Activated naive CD4-positive, alpha-beta T cell treated with anti-CD3 and anti-CD28 coated beads, Interleukin-2, amount 50 U/mL, for 16 hours (primary cell): ENCODE measurements at places on chromosomes 7 and 10.

GRCh38 chr7:108132551-108133265, 2.5 kb upstream of the LAMB4 start:
- no peak for DNase-seq

DNA sequence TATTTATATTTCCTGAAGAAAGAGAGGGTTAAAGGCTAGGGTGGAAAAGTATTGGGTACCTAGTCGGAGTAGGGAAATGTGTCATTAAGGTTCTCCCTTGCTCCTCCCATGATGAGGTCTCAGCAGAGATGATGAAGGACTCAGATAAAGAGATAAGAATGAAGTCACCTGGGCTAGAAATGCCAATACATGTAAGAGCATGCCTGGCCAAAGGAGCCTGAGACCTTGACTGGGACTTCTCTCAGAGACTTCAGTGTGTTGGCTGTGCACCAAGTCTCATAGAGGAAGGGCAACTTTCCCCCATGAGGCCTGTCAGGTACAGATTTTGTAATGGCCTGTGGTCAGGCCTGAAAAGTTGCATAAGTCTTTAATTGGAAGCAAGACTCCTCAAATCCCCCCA, 361.0 kb upstream of the CDC14C start:
- DNase-seq, result no peak

DNA sequence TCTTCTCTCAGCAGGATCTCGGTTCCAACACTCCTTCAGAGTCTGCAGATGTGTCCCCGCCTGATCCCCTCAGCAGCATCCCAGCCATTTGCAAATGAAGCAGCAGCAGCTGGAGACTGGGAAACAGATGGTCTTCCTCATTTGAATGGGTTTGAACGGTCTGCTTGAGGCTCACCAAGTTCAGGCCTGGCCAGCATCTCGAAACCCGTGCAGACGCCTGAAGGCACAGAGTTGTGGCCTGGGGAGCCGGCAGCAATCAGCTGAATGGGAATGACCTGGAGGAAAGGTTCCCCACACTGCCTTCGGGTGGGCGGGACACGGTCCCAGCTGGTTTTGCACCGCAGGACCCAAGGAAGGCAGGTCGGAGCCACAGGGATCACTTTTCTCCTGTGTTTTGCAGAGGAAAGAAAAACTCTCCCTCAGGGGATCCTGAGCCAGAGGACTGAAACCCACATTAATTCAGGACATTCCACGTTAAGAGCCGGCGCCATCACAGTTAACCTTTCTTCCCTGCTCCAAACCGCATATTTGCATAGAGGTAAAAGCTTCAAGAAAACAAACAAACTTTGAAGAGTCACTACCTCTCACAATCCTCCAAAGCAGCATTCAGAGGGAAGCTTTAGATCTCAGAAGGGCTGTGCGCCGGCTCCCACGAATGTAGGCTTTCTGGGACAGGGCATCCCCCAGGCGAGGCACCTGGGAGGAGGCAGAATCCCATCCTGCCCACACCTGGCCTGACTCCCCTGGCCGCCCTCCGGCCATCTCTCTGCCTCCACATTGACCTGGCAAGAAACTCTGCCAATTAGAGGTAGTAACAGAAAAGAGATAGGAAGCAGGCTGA, 17.7 kb downstream of the FGFR2 start:
- no peak for DNase-seq

- peak; percentile 1 for DNase-seq
Observed at GRCh38 chr7:27178366-27178765, 4.2 kb upstream of the HOXA10 start.

GRCh38 chr7:105084581-105084980, 70.6 kb downstream of the KMT2E start:
- no peak for DNase-seq

DNA sequence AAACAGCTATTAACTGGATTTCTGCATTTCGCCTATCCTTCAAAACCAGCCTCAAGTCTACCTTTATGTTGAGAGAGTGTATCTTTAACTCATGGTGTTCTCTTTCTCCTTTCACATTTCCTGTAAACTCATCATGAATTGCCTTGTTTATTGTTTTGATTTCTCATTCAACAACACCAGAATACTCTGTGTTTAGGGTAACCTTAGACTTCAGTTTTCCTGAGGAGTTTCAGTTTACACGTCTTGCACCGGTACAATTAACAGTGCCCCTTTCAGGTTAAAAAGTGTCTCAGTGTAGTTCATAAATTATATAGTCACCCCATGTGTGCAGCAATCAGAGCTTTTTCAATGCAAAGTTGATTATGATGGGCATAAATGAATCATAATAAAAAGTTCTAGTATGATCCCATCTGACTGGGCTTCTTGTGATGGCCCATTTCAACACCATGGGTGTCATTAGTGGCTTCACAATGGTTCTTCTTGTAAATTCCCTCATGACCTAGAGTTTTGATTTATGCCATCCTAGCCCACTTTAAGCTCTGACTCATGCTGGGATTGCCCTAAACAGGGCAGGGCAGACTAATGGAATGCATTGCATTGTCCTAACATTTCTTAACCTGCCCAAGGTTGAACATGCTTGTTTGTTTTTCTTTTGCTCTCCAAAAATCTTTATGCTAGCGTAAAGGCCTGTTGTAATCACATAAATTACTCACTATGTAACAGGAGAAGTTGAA, 22.0 kb downstream of the ITGB8 start:
- no peak for DNase-seq

- no peak for DNase-seq
Observed at GRCh38 chr10:16987206-16987621, 142.4 kb downstream of the CUBN start.

DNA sequence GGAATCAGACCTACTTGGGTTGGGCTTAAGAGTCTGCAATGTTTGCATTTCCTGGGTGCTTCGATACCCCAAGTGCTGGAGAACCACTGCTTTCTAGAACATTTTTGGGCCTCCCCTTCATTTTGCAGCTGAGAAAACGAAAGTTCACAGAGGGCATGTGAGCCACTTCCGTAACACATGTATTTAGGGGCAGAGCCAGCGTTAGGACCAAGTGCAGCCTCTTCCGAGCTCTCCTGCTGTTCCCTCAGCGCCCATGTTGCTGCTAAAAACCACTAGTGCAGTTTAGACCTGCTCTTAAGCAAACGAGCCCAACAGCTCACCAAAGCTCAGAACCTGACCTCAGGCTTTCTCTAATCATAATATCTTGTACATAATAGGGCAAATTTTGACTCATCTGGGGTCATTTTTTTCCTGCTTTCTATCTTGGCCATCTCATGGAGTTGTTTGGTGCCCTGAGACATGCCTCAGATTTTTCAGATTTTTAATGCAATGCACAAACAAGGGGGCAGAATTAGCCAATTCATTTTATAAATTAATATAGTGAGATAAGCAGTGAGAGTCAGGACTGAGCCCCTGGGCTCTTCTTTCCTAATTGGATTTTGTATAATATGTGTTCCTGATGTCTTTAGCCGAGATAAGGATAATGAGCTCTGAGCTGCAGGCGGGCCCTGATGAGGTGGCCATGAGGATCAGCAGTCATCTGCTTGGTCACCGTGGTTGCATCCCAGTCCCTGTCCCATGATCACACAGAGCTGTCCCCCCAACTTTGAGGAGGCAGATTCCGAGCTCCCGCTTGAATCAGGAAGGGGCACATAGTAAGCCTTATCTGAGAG, 12.9 kb downstream of the BAG3 start:
- DNase-seq, result no peak

DNA sequence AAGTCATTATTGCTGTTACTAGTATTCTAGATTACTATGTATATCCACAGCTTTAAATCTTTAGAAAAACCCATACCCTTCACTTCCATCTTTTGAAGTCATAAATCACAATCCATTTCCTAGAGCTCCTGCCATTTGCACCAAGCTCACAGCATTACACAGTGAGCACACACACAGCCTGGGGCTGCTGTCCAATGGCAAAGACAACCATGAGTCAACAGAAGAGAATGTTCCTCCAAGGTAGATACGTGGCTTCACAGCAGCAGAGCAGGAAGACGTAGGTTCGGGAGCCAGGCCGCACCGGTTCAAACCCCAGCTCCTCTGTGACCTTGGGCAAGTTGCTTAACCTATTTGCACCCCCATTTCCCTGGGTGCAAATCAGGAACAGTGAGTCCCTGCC, 234.6 kb downstream of the DIP2C start:
- DNase-seq, result no peak
